Naive thymus-derived CD8-positive, alpha-beta T cell (primary cell): ENCODE measurements at places on chromosomes 1 and 21. TPM values are rescaled to one million over a fixed set of nuclear protein-coding genes. Genes with fewer than 3 reads are reported as not detected.

DNA sequence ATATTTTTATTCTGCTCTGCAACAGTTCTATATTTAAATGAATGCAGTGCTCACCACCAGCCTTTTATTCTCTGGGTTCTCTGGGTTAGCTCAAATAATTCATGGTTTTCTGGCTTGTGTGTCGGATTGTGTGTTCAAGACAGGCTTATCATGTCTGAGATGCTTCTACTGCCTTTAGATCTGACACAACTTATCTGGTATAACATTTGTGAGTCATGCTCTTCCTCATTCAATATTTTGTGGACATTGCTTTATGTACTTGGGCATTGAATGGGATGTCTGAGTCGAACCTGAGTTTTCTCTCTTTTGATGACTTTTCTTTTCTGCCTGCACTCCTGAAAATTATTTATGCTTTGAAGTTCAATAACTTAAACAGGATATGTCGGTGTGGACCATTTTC is 17.6 kb upstream of the PKP1 start:
- no peaks in the 10 kb centered on the region for H3K4me1 ChIP-seq
- H3K36me3 ChIP-seq = no peaks in the 10 kb centered on the region
- H3K27me3 ChIP-seq = peaks cover 8% of the 10 kb centered on the region
- DNase-seq = no peak
- no peak overlapping the region for H3K4me3 ChIP-seq

DNA sequence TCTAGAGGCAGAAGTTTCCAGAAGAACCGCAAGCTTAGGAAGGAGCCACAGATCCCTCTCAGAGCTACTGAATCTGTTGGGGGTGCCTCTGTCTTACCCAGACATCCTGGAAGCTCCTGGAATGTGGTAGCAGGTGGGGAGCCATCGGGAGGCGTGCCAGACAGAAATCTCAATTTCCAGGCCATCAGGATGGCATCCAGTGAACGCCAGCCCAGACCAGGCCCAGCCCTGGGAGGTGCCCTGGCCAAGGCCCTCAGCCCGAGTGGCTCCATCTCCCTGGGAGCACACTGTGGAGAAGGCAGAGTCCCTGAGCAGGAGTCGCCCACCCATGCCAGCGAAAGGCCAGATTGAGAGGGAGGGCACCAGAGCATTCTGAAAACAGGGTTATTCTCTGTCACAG is 2.5 kb downstream of the ABCA4 start:
- H3K27ac ChIP-seq = no peak overlapping the region
- no peaks in the 10 kb centered on the region for H3K36me3 ChIP-seq
- H3K4me3 ChIP-seq = no peak overlapping the region
- no peak for DNase-seq
- H3K27me3 ChIP-seq = no peaks in the 10 kb centered on the region

GRCh38 chr1:54379555-54380289 is 26.5 kb downstream of the SSBP3 start:
- no peak overlapping the region for H3K27ac ChIP-seq
- DNase-seq = no peak
- peaks cover 44% of the 10 kb centered on the region for H3K36me3 ChIP-seq
- peaks cover 88% of the 10 kb centered on the region for H3K4me1 ChIP-seq

GRCh38 chr1:8520483-8520966 is 202.6 kb downstream of the SLC45A1 start:
- H3K27me3 ChIP-seq = no peaks in the 10 kb centered on the region
- DNase-seq = no peak
- H3K36me3 ChIP-seq = no peaks in the 10 kb centered on the region
- no peak overlapping the region for H3K27ac ChIP-seq

GRCh38 chr1:51372561-51372960 is 42.2 kb upstream of the TTC39A start:
- H3K27me3 ChIP-seq = no peaks in the 10 kb centered on the region
- no peak overlapping the region for H3K4me3 ChIP-seq
- peaks cover 7% of the 10 kb centered on the region for H3K36me3 ChIP-seq
- no peak overlapping the region for H3K27ac ChIP-seq
- no peaks in the 10 kb centered on the region for H3K4me1 ChIP-seq

DNA sequence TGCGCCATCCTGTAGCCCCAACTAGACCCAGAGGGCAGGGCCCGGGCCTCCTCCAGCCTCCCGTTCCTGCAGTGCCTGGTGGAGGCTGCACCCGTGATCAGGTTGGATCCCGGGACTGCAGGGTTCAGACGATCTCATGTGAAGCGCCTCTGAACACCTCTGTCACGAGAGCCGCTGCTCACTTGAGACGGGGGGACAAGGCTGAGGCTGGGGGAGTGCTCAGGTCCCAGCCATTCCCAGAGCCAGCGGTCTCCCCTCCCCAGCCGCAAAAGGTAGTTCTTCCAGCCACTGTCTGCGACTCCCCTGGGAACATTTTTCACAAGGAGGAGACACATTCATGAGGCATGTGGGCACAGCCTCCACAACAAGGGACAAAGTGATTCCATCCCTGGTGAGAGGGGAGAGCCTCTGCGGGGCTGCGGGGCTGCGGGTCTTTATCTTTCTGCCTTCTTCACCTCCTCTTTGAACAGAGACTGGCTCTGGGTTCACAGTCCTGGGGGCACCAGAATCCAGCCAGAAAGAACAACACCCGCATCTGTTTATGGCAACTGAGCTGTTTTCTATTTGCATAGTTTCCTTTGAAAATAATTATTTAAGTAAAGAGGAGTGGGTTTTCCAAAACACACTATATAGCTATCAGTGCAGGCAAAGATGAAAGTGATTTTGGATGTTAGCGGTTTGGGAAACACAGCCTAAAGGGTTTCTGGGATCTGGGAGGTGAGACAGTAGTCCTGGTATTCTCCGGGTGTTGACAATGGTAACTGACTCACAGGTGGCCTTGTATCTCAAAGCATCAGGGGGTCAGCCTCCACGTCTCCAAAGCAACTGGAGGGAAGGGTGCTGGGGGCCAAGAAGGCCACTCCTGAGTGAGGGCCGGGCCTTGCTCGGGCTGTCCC is 13.0 kb upstream of the LDLRAP1 start:
- H3K36me3 ChIP-seq = no peaks in the 10 kb centered on the region
- H3K27me3 ChIP-seq = no peaks in the 10 kb centered on the region
- no peak for DNase-seq
- no peaks in the 10 kb centered on the region for H3K4me1 ChIP-seq
- H3K4me3 ChIP-seq = no peak overlapping the region

- H3K4me3 ChIP-seq = no peak overlapping the region
- no peaks in the 10 kb centered on the region for H3K27me3 ChIP-seq
- H3K36me3 ChIP-seq = no peaks in the 10 kb centered on the region
- H3K4me1 ChIP-seq = no peaks in the 10 kb centered on the region
Measured at GRCh38 chr1:173789841-173790240, 34.6 kb upstream of the DARS2 start.

GRCh38 chr1:17674726-17675500 is 80.2 kb upstream of the ACTL8 start:
- H3K27ac ChIP-seq = no peak overlapping the region
- no peaks in the 10 kb centered on the region for H3K36me3 ChIP-seq
- H3K4me3 ChIP-seq = no peak overlapping the region
- H3K27me3 ChIP-seq = peaks cover 4% of the 10 kb centered on the region

DNA sequence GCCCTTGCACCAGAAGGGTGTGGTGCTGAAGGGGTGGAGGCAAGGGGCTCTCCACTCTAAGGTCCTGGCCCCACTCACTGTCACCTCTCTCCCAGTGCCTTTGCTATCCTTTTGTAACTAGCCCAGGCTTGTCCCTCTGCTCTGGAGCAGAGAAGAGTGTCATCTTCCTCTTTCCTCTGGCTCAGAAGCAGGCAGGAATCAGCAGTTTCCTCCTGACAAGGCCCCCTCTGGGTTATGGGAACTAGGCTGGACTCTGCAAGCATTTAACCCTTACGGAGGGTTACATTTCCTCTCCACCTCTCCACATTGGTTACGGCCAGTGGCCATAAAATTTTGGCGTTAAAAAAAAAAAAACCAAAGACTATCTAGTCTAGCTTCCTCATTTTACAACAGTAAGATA is 30.4 kb downstream of the PLXNA2 start:
- no peak overlapping the region for H3K27ac ChIP-seq
- no peak for DNase-seq
- H3K4me3 ChIP-seq = no peak overlapping the region
- peaks cover 2% of the 10 kb centered on the region for H3K4me1 ChIP-seq
- no peaks in the 10 kb centered on the region for H3K27me3 ChIP-seq
- H3K36me3 ChIP-seq = peaks cover 4% of the 10 kb centered on the region

DNA sequence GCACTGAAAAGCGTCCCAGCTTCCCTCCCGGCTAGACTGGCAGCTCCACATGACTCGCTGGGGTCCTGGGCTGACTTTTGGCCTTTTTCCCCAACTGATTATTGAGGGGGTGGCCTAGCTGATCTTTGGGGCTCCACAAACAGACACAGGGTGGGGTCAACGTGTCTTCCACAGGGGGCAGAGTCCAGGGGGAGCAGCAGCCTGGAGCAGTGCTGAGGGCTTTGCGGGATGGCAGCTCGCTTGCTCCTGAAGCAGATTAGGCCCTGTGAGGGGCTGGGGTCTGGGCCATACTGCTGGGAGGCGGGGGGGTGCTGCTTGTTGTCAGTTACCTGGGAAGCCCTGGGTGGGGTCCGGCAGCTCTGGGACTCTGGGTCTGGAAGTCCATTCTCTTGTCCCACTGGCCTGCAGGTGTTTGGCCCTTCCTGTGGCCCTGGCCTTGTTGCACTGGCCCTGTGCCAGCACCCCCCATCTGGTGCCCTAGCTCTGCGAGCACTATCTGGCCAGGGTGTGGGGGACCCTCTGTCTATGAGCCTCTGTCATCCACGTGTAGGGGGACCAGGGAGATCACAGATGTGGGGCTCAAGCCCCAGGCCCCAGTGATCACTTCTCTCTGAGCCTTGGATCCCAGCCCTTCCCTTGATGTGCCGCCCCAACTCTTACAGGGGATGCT is 12.3 kb upstream of the HES5 start:
- no peak for DNase-seq
- no peak overlapping the region for H3K27ac ChIP-seq
- no peaks in the 10 kb centered on the region for H3K36me3 ChIP-seq
- no peak overlapping the region for H3K4me3 ChIP-seq
- peaks cover 28% of the 10 kb centered on the region for H3K4me1 ChIP-seq

- H3K27me3 ChIP-seq = peaks cover 2% of the 10 kb centered on the region
- DNase-seq = no peak
- no peak overlapping the region for H3K4me3 ChIP-seq
- no peaks in the 10 kb centered on the region for H3K36me3 ChIP-seq
Measured at GRCh38 chr1:57026624-57027354, 61.0 kb upstream of the C8B start.

DNA sequence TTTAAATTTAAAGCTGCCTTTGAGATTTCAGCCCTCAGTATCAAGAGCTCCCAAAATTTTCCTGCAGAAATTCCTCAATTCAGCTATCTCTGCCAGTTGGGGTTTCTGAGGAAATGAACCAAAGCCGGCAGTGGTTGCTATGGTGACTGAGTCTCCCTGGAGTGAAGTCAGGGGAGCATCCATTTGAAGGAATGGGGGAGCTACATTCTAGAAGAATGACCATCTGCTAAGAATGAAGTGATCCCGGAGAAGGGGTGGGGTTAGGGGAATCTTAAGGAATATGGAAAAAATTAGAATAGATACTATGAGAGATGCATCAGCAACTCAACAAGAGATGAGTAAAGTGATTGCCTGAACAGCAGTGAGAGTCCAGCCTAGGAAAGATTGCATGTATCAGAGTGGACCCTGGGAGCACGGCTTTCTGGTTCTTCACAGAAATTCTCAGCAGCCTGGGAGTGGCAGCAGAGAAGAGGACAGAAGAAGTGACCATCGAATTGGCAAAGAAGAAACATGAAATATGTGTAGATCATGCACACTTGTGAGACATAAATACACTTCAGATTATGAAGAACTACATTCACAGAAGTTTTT is 94.7 kb downstream of the CHD1L start:
- H3K36me3 ChIP-seq = no peaks in the 10 kb centered on the region
- H3K4me3 ChIP-seq = no peak overlapping the region
- DNase-seq = no peak
- H3K27me3 ChIP-seq = peaks cover 32% of the 10 kb centered on the region

- H3K27me3 ChIP-seq = no peaks in the 10 kb centered on the region
- no peaks in the 10 kb centered on the region for H3K4me1 ChIP-seq
- no peak for DNase-seq
- no peak overlapping the region for H3K27ac ChIP-seq
Measured at GRCh38 chr1:186577216-186577615, 103.0 kb downstream of the PTGS2 start.

- no peak overlapping the region for H3K27ac ChIP-seq
- H3K4me1 ChIP-seq = no peaks in the 10 kb centered on the region
- no peaks in the 10 kb centered on the region for H3K27me3 ChIP-seq
Measured at GRCh38 chr1:241596633-241597032, 43.5 kb downstream of the CHML start.

DNA sequence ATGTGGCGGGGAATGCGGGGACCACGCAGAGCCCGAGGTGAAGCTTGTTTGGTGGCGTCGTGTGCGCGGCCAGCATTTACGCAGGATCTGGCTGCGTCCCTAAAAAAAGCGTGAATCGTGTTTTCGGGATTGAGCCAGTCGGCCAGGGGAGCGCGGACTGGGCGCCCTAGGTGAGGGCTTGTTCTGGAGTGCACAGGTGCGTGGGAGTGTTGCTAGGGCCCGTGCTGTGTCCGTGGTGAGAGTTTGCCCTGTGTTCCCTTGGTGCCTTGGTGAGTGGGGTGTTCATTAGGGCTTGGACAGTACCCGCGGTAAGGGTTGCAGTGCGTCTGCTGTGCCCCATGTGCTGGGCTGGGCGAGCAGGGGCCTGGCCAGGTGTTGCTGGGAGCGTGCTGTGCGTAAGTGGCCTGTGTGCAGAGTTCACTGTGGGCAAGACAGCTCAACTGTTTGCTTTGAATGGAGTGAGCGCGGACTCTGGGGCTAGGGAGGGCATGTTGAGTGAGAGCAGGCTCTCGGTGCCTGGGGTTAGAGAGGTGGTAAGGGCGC is 673 bp downstream of the CD46 start:
- no peaks in the 10 kb centered on the region for H3K27me3 ChIP-seq
- DNase-seq = no peak
- no peaks in the 10 kb centered on the region for H3K36me3 ChIP-seq
- peaks cover 87% of the 10 kb centered on the region for H3K4me1 ChIP-seq
- peak overlapping the region; percentile 96 for H3K4me3 ChIP-seq
- H3K27ac ChIP-seq = peak overlapping the region; percentile 99

GRCh38 chr1:110591956-110592355 is 14.2 kb downstream of the KCNA2 start:
- no peaks in the 10 kb centered on the region for H3K4me1 ChIP-seq
- H3K27ac ChIP-seq = no peak overlapping the region
- no peak overlapping the region for H3K4me3 ChIP-seq

GRCh38 chr21:37967036-37967435 is 50.8 kb upstream of the KCNJ6 start:
- H3K36me3 ChIP-seq = no peaks in the 10 kb centered on the region
- H3K27ac ChIP-seq = no peak overlapping the region
- H3K27me3 ChIP-seq = peaks cover 8% of the 10 kb centered on the region
- no peak overlapping the region for H3K4me3 ChIP-seq
- no peaks in the 10 kb centered on the region for H3K4me1 ChIP-seq

Gene CLCA4
- total RNA-seq = 0.11 TPM

Gene FAM177B
- total RNA-seq = 1.0 TPM

Gene USP1
- total RNA-seq = 37.5 TPM

Gene TEDDM1
- total RNA-seq = not detected

Gene VWA5B1
- total RNA-seq = not detected

Gene NBPF12
- 40.1 TPM for total RNA-seq

Gene NCMAP
- total RNA-seq = not detected

Gene SPRR3
- total RNA-seq = not detected

Gene C1QTNF12
- total RNA-seq = 7.1 TPM

Gene AQP10
- not detected for total RNA-seq

Gene GBP7
- total RNA-seq = not detected

Gene SYCP1
- total RNA-seq = not detected

Gene LRRC53
- total RNA-seq = not detected

Gene HMGCS2
- not detected for total RNA-seq

Gene SPAG17
- not detected for total RNA-seq
